ENCODE measurements at places on chromosomes 5 and 9.

- no peak for ATAC-seq
These were observed 14.7 kb upstream of the LCP2 start for GRCh38 chr5:170312301-170312595.

GRCh38 chr5:157708866-157709265, 22.4 kb upstream of the THG1L start:
- no peak for ATAC-seq

DNA sequence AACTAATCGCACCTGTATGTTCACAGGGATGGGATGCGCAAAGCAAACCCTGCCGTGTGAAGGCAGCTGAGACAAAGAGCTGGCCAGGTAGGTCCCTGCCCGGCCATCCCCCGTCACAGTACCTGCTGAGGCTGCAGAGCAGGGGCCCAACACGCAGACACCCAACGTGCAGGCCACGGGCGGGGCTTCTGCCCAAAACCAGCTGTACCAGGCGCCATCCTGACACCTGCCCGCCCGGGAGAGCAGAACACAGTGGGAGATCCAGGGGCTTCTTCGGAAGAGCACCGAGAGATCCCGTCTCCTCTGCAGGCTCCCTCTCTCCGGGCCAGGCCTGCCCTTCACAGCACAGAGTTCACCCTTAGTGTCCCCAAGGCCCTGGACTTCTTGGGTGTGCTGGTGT, 28.4 kb downstream of the ABO start:
- ATAC-seq = no peak

- ATAC-seq = no peak
These were observed 200.6 kb downstream of the ARL15 start for GRCh38 chr5:54109626-54110330.

DNA sequence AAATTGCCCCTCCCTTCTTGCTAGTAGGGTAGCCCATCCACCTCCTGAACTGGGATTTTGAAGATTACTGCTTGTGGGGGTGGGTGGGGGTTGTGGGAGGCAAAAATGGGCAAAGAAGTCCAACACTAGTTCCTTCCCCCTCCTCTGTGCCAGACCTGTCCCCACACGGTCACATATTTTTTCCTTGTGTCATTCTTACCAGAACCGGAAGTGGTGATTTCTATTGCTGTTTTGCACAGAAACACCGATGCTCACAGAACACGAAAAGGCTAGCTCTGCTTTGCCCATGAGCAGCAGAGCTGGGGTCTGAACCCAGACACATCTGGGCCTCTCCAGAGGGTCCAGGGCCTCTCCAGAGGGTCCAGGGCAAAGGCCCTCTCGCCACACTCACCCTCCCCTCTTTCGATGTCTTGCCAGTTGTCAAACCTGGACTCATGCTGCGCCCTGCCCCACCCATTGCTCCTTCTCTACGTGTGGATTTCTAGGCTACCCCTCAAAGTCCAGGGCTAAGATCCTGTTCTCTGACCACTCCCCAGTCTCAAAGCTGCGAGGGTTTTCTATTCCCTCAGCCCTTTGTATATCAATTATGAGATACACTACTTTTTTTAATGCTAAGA, 264.4 kb upstream of the MSX2 start:
- ATAC-seq = no peak

GRCh38 chr9:113675475-113675941, 200.6 kb upstream of the ZNF618 start:
- ATAC-seq = peak; percentile 95

- ATAC-seq = no peak
These were observed 2.4 kb upstream of the PHYKPL start for GRCh38 chr5:178234750-178235587.

GRCh38 chr5:19534751-19535150, 453.2 kb downstream of the CDH18 start:
- no peak for ATAC-seq

DNA sequence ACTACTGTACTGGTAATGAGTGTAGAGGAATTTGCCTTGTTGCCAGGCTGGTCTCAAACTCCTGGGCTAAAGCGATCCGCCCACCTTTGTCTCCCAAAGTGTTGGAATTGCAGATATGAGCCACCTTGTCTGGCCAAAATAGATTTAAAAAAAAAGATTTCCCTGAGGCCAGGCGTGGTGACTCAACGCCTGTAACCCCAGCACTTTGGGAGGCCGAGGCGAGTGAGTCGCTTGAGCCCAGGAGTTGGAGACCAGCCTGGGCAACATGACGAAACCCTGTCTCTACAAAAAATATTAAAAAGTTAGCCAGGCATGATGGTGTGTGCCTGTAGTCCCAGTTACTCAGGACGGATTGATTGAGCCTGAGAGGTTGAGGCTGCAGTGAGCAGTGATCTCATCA, 62.5 kb downstream of the IPO11 start:
- peak; percentile 91 for ATAC-seq

GRCh38 chr9:98021306-98022040, 35.1 kb upstream of the NANS start:
- no peak for ATAC-seq

DNA sequence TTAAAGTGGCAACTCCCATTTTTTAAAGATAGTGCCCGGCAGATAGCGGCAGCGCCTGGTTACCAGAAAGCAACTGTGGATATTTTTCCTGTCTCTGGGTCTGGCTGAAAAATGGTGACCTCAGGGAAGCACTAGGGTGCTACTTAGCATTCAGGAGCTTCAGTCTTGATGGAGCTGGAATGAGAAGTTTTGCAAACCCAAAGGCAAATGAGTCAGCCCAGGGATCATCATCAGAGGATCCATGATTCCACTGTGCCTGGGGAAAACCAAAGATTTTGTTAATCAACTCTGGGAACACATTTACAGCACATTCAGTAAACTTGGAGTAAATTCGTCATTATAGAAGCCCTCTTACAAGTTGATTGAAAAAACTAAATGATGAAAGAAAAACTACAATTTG, 26.7 kb downstream of the F2R start:
- ATAC-seq = no peak

DNA sequence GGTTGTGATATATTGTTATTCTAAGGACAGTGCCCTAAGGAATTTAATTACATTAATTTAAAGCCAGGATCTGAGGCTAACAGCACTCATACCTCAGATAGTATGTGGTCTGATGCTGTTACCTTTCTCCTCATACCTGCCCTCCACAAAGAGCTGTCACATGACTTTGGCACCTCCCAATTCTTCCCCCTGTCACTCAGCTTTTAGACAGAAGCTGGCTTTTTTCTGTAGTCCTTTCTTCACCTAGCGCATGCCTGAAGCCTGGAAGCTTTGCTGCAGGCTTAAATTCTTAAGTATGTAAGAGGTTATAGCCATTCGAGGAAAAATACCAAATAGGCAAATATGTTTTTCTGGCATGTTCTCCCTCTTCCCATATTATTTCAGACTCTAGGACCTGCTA, 61.0 kb upstream of the ADAMTS19 start:
- no peak for ATAC-seq

Data from motor neuron (in vitro differentiated cells).